ENCODE measurements at places on chromosomes 3 and 15.

DNA sequence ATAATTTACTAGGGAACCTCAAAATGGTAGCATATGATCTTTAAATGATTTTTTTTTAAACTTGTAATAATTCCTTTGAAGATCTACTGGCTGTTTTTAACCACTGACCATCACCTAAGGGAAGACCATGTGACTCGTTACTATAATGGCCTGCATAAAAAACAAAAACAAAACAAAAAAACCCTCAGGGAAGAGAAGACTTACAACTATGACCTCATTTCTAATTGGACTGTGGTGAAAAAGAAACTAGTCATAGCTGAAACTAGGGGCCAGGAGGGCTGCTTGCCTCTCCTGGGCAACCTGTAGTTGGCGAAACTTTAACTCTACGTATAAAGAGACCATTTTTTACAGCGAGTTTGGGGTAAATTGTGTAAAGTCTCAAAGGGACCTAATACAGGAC is 23.0 kb downstream of the PAQR9 start:
- no peak for DNase-seq

DNA sequence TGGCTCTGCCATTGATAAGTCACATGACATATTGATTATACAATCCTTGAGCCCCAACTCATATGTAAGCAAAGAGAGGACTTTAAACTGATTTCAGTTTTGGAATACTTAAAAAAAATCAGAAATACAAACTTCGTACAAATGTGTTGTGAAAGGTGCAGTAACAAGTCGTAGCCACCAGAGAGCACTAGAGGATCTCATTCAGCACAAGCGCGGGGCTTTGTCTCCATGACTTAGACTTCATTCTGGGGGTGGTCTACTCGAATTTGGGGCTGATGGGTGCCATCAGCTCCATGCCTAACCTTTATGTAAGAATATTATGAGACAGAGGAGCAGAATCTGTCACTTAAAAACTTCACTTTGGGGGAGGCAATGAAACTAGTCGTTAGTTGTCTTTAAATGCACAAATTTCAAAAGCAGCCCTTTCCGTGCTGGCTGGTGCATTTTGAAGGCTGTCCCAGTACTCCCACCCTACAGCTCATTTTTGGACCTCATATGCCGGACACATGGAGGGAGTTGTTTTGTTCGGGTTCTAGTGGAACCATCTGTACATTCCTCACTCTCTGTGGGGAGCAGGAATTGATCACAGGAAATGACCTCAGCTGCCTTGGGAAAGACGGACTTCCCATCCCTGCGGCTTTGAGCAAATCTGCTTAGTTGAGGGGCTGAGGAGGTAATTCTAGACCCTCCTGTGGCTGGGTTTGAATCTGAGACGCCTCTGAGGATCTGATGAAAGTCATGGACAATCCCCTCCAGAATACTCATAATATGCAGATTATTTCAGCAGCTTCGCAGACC is 27.5 kb upstream of the MASP1 start:
- DNase-seq = peak; percentile 50

- no peak for DNase-seq
These were observed 47.9 kb upstream of the CADPS start for GRCh38 chr3:62923066-62923465.

- DNase-seq = no peak
These were observed 44.6 kb upstream of the LMCD1 start for GRCh38 chr3:8457039-8457438.

- DNase-seq = peak; percentile 1
These were observed 129.5 kb downstream of the THRB start for GRCh38 chr3:24365168-24365567.

- no peak for DNase-seq
These were observed 156.3 kb downstream of the MEX3B start for GRCh38 chr15:81889485-81889881.

- DNase-seq = no peak
These were observed 55.3 kb downstream of the GTF2E1 start for GRCh38 chr3:120797857-120798256.

DNA sequence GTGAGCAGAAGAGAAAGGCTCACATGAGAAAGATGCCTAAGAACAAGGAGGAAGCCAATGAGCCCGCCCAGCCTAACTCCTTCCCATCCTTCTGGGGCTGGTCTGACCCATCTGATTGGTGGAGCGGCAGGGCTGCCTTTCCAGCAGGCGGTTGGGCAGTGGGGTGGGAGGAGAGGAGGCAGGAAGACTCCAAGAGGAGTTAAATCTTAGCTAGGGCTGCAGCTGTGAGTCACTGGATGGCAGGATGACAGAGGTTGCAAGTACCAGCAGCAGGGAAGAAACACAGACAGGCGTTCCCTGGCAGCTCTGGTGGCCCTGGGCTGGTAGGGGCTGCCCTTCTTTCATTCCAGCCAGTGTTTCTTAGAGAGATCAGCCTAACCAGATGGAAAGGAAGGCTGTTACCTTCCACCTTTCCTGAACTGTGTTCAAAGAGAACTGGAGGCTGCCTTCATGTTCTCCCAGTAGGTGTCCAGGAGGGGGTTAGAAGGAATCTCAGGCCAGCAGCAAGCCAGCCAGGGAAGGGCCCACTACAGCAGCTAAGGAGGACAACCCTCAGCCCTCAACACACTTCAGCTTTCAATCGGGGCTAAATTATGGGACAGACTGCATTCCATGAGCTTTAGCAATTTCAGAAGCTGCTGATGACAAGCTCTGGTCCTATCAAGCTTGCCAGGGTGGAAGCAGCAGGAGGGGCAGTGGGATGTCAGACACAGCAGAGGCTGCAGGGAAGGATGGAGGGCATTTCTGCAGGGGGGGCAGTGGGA is 50.3 kb downstream of the CHSY1 start:
- DNase-seq = peak; percentile 14

DNA sequence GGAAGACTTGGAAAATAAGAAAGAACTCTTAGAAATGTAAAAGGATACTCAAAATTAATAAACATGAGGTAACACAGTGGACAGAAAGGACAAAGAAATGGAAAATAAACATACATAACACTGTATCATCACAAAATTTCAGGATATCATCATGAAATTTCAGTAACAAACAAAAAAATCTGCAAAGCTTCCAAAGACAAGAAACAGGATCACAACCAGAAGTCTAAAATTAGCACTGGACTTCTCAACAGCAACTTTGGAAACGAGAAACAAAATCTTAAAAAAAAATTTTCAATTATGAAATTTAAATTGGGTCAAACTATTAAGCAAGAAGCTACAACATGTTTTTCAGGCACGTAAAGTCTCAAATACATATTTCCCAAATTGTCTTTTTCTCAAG is 238.8 kb downstream of the STAG1 start:
- DNase-seq = no peak

Measured in cerebellum (tissue), 4 donors.